ENCODE measurements at places on chromosomes 3 and 15.

- DNase-seq, result no peak
These were observed 489.7 kb downstream of the CNTN3 start for GRCh38 chr3:74124782-74125181.

DNA sequence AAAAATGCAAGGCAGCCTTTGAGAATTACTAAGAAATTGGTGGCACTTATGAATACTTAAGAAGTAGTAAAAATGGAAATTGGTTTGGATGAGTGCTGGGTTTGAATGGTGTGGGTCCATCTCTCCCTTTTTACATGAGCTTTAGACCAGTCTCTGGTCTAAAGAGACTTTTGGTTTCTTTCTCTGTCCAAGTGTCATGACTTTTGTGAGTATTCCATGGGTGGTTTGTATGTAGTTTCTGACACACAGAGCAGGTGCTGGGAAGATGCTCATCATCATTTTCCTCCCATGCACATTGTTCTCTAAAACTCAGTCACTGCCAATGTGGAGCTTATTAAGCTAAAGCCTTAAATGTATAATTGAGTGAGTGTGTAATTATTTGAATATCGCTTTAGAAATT, 63.5 kb downstream of the KAT2B start:
- no peak for DNase-seq

GRCh38 chr3:160999274-160999673, 105.9 kb downstream of the B3GALNT1 start:
- no peak for DNase-seq

GRCh38 chr3:160820430-160820829, 64.4 kb downstream of the PPM1L start:
- DNase-seq, result no peak

GRCh38 chr3:4928277-4928789, 50.9 kb upstream of the BHLHE40 start:
- no peak for DNase-seq

DNA sequence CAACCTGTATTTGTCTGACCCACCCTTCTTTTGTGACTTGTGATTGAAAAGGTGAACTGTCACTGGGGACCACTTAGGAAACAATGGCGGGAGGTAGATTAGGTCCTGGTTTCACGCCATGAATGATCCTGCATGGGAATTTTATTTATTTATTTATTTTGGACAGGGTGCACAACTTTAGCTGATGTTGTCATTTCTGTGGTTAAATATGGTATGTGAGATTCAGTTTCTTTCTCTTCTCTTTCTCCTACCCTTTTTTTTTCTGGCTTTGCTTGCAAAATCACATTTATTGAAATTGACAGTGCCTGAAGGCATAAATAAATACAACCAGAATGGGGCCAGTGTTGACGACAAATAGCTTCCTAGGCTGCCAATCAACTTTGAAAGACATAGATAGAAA, 18.0 kb upstream of the HTR3E start:
- no peak for DNase-seq

DNA sequence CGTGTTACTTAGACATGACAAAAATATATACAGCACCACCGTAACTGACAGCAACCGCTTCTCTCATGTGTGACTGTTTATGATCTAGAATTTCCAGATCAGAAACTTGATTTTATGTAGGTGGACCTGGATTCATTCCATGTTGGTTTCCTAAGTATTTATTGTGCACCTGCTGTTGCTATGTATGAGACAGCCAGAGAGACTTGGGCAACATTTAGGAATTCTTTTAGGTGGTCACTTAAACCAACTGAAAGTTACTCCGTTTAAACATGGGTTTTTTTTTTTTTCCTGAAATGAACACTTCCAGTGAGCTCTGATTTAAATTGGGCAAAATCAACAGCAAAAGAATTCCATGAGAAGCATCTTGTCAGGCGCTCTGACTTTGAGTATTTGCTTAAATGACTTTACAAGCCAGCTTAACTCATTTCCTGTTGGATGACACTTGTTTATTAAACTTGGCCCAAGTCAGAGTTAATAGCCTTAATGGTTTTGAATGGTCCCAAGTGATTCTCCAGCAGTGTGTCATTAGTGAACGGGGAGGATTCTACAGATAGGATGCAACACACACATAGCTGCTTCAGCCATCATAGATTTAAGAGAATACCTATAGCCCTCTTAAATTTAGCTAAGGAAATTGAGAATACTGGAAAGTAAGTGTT, 31.8 kb downstream of the MITF start:
- no peak for DNase-seq

DNA sequence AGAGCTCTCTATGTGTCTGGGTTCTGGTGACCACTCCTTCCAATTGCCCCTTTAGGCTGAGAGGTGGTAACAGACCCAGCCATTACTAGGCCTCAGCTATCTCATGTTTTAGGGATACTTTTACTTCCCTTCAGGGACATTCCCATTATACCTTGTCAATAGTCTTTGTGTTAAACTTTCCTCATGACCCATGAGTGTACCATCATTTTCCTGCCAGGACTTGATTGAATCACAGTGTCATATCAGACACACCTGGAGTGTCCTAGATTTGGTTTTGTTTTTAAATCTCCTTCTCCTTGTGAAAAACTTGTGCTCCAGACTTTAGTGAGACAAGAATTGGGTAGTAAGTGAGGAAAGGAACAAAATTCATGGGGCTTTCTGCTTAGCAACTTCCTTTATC, 136.6 kb downstream of the KCNAB1 start:
- no peak for DNase-seq
